ENCODE measurements at places on chromosomes 16 and 17.

DNA sequence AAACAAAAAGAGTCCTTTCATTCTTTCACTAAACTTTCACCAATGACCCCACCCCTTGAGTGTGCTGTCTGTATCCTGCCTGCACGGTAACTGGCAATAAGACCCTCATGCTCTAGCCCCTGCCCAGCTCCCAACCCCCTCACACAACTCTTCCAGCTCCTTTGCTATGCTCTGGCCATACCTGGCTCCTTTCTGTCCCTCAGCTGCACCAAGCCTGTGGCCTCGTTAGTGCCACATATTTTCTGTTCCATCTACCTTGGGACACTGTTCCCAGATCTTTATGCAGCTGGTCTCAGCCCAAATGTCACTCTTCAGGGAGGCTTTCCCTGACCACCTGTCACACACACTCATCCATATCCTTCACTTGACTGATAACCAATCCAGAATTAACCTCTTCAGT, 47.3 kb downstream of the C16orf82 start:
- DNase-seq = no peak

GRCh38 chr17:32156656-32157055, 14.4 kb downstream of the RHOT1 start:
- no peak for DNase-seq

DNA sequence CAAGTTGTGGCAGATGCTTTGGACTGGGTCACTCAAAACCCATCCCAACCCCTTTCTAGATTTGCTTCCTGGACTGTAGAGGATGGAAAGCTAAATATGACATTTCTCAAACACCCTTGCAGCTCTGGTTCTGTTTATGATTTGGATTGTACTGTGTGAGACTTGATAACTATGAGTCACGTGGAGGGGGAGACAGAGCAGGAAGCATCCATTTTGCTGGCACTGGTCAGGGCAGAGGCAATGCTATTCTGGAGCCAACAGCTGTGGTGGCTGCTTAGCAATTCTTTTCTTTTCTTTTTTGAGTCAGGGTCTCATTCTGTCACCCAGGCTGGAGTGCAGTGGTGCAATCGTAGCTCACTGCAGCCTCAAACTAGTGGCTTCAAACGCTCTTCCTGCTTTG, 13.6 kb upstream of the TERF2 start:
- no peak for DNase-seq

DNA sequence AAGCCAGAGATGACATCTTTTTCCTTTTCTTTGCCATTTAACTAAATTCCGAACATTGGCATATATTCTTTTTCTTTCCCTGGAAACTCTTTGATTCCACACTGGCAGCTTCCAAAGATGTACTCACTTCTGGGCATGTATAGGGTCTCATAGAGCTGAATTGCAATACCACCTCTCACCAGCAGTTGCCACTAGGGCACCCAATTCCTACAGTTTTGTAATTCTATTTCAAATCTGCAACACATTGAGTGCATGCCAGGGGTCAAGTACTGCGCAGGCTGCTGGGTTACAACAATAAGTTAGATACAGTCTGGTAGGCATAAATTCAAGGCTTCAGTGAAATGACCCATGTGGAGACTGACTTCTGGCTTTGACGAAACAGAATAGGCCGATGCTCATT, 208.8 kb upstream of the NLRP1 start:
- no peak for DNase-seq

GRCh38 chr17:29131814-29132682, 48.1 kb downstream of the MYO18A start:
- DNase-seq = no peak

GRCh38 chr16:28158136-28158535, 53.6 kb downstream of the XPO6 start:
- DNase-seq = no peak

- DNase-seq = no peak
These were observed 267.7 kb upstream of the ZFHX3 start for GRCh38 chr16:73315645-73316044.

DNA sequence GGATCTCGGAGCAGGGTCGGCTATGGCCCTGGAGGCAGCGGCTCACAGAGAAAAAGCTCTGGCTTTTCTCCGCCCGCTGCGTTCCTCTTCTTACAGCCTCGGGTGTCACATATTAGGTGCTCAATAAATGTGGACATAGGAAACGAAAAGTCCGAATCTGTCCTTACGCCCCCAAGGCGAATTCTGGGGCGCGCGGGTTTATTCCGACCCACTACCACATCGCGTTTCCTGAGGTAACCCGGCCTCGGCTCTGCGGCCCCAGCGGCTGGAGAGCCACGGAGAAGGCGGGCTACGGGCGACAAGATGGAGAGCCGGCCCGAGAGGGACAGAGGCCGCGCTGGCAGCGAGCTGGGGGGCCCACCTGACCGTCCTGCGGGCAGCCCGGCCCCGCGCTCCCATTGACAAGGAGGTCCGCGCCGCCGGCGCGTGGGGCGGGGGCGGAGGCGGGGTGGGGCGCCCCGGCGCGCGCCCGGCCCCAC, 573 bp upstream of the GNAO1 start:
- DNase-seq = no peak

- DNase-seq = no peak
These were observed at the start of gene KRT31 for GRCh38 chr17:41396996-41397660. Gene KRT31 (minus strand): TSS chr17:41397608. CDS start chr17:41397539, 69 bp downstream.

DNA sequence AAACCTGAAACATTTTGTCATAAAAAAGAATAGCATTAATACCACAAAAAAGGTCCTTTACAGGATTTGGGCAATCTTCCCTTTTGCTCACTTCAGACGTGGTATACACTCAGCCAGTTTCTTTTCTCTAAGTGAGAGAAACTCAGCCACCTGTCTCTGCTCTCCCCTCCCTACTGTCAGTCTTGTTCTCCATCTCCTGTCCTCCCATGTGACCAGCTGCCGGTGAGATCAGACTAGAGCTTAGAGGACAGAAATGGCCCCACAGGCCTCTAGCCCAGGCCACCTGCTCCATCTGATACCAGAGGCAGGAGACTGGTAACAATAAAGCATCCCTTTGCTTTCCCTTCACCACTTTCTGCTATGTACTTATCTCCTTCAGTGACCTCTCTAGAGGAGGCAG, 34.9 kb downstream of the CMC2 start:
- no peak for DNase-seq

DNA sequence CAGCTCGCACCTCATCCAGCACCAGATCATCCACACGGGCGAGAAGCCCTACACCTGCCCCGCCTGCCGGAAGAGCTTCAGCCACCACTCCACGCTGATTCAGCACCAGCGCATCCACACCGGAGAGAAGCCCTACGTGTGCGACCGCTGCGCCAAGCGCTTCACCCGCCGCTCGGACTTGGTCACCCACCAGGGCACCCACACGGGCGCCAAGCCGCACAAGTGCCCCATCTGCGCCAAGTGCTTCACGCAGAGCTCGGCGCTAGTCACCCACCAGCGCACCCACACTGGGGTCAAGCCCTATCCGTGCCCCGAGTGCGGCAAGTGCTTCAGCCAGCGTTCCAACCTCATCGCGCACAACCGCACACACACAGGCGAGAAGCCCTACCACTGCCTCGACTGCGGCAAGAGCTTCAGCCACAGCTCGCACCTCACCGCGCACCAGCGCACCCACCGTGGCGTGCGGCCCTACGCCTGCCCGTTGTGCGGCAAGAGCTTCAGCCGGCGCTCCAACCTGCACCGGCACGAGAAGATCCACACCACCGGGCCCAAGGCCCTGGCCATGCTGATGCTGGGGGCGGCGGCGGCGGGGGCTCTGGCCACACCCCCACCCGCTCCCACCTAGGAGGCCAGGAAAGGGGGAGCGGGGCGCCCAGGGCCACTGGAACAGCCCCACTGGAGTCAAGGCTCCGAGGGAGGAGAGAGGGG, 7.5 kb downstream of the ZNF205 start:
- DNase-seq = no peak

- no peak for DNase-seq
These were observed 79.0 kb upstream of the CDH11 start for GRCh38 chr16:65200857-65201256.

DNA sequence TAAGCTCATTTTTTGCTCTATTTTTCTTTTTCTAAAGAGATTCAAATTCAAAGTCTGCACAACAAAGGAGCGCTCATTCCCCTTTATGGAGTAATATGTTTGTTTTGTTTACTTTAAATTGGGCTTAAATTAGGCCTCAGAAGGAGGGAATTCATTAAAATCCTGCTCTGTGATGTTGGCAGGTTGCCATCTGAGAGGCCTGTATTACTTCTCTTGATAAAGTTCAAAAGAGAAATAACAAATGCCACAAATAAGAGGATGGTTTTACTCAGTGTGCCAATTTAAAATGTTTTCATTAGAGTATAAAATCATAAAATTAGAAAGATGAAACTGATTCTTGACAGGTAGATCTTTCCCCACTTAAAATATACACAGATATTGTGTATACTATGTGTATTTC, 54.5 kb upstream of the HLF start:
- no peak for DNase-seq

DNA sequence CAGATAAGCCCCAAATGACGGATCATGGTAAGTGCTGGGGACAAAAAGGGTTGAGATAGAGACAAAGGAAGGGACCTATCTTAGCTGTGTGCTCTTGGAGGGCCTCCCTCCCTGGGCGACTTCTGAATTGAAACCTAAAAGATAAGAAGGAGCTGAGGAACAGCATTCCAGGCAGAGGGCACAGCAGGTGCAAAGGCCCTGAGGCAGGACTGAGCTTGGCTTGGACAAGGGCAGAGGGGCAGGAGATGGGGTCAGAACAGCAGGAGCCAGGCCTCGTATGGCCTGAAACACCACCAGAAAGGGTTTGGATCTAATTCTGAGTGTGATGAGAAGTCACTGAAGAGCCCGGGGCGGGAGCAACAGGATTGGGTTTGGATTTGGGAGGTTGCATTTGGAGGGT, 75.4 kb downstream of the RTN4RL1 start:
- no peak for DNase-seq

DNA sequence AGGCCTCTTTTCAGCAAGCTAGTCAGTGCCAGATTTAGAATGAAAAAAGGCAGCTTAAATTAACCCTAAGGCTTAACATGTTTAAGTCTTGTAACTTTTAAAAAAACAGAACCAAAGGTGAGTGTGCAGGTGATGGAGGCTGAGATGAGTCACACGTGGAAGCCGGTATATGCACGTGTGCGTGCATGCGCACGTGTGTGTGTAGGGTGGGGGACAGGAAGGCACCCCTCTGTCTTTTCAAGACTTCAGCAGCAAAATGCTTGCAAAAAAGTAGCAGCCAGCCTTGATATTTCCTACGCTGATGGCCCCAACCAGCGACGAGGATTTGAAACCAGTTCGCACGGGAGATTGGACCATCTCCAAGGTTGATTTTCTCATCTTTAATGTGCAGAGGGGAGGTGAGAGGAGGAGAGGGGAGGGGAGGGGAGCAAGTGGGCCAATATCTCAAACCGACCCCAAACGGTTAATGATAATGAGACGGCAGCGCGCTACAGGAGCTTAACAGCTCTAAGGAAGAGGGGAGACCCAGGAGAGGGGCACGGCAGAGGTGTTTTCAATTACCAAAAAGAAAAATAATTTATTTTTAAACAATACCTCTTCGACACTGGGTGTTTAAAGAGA, 154.7 kb downstream of the ZNF423 start:
- DNase-seq = no peak

DNA sequence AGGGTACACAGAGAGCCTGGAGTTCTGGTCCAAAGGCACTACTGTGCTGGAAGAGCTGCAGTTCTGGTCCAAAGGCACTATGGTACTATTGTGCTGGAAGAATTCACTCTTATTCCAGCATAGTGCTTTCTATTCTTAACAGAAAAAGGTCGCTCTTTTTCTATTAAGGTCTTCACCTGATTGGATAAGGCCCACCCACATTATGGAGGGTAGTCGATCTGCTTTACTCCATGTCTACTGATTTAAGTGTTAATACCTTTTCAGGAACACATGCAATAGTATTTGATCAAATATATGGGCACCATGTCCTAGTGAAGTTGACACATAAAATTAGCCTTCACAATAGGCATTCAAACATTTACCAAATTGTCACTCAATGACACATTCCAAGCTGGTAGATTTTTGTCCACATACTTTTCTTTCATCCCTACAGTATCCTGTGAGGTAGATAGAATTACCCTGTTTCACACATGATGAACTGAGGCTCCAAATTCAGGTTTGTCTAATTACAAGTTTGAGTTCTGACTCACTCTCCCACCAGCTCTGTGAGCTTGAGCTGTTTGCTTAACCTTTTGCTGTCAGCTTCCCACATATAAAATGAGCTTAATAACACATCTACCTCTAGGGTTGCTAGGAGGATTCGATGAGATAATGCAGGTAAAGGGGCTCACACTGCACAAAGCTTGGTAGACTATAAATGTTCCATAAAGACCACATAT, 129.9 kb downstream of the AIPL1 start:
- no peak for DNase-seq

- no peak for DNase-seq
These were observed 77.3 kb downstream of the PHKB start for GRCh38 chr16:47538472-47538871.

DNA sequence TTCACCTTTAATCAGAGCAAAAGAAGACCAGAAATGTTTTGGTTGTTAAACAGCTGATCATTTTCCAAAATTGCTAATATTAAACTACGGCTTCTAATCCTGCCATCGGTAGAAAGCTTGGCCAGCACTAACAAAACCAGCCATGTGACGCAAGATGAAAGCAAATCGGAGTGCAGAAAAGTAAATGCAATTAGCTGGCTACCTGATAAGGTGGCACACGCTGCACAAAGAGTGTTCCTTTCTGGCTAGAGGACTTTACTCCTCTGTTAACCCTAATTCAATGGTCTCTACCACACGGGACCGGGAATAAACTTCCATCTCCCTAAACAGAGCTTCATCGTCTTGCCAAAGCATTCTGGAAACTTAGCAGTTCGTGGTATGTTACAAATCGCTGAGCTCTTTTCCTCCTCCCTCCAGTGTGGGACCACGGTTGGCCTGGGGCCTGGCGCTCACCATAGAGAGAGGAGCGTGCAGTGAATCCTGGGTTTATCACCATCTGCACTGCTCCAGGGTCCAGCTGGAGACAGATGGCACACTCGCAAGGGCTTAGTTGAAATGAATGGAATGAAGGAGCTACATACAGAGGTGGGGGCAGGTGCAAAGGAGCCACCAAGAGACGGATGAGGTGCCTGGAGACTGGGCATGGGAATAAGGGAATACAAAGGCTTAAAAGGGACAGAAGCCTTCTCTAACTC, 10.1 kb upstream of the COG1 start:
- DNase-seq = no peak

DNA sequence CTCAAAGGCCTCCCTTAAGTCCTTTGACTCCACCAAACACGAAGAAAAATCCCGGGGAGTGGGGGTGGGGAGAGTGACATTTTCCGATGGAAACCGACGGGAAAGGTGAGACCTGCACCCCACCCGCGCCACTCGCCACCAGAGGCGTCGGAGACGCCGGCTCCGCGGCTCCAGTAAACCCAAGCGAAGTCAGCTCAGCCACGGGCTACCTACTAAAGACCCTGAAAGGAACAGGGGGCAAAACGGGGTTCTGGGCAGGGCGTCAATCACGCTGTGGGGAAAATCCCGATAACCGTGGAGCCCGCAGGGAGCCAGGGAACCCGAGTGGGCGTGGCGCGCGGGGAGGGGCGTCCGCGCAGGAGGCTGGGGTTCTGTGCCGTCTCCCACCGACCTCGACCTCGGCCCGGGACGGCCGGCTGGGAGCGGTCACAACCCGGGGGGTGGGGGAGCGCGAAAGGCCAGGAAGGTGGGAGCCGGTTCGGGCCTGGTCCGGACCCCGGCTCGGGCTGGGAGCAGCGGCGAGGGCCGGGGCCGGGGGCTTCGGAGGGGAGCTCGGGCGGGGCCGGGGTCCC, 565 bp downstream of the WDR45B start:
- peak; percentile 46 for DNase-seq

- DNase-seq = no peak
These were observed 13.8 kb upstream of the PLCG2 start for GRCh38 chr16:81765111-81765919.

- DNase-seq = no peak
These were observed 73.9 kb downstream of the GNAO1 start for GRCh38 chr16:56265184-56265583.

GRCh38 chr16:89629827-89630610, 16.6 kb downstream of the DPEP1 start:
- no peak for DNase-seq

Data from effector CD4-positive, alpha-beta T cell (primary cell).